ENCODE measurements at places on chromosomes 12 and 14.

- DNase-seq = no peak
These were observed 80.9 kb downstream of the RPS6KA5 start for GRCh38 chr14:90979515-90979914.

DNA sequence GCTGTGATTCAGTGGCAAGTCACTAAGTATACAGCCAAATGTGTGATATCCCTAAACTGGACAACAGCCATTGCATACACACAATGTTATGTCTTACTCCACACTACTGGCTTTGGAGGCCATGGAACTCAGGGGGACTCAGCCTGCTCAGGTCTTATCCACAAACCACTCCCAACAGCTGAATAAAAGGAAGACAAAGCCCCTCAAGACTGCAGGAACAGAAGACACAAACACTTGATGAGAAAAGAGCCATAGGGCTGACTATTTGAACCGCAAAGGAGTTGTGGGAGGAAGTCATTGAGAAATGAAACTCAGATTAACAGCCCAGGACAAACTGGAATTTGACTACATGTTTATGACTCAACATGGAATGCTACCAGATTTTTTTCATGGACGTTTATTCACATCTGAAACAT, 40.9 kb downstream of the PTGER2 start:
- no peak for DNase-seq

DNA sequence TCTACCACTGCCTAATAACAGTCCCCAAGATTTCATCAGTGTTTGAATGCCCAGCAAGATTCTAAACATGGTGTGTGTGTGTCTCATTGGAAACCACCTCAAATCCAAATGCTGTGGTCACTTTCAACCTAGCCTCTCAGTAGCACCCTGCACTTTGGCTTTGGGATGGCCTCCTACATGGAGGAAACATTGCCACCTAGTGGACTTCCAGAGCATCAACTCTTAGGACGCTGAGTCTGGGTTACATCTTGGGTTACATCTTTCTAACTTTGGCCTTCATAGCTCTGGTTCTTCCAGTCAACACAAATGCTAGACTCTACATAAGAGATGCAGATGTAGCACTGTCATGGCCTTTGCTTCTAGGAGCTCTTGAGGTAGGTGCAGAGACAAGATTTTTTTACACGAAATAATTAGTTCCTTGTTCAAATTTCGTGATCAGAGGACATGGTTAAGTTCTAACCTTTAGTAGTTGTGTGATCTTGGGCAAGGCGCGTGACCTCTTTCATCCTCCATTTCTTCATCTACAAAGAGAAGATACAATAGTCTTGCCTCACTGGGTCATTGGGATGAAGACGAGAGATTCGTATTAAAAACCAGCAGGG, 113.5 kb upstream of the VASH1 start:
- DNase-seq = peak; percentile 5

GRCh38 chr14:85175556-85175955, 354.4 kb upstream of the FLRT2 start:
- DNase-seq = no peak

DNA sequence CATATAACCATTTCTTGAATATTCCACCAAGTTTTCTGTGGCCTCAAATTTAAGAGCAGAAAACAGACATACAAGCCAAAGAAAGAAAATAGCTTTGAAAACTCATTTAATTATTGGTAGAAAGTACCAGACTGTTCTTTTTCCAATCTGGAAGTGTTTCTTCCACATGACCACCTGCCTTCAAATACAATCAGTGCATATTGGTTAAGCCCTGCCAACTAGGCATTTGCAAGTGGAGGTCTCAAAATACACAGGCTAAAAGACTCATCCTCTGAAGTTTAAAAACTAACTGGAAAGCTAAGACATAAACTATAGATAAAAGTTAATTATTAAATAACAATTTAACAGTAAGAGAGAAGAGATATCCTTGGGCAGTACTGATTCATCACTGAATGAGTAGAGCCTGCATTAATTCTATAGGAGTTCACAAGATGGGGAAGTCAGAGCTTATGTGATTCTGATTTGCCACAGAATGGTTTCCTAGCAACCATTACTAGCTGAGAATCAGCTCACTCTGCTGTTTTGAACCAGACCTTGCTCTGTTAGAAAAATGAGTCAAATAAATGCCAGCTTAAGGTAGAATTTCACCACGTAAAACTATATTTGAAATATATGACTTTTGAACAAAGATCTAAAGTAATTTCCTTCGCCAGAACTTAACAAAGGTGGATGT, 433.8 kb downstream of the FUT8 start:
- DNase-seq = no peak

GRCh38 chr12:81953541-81953940, 194.4 kb upstream of the PPFIA2 start:
- no peak for DNase-seq

DNA sequence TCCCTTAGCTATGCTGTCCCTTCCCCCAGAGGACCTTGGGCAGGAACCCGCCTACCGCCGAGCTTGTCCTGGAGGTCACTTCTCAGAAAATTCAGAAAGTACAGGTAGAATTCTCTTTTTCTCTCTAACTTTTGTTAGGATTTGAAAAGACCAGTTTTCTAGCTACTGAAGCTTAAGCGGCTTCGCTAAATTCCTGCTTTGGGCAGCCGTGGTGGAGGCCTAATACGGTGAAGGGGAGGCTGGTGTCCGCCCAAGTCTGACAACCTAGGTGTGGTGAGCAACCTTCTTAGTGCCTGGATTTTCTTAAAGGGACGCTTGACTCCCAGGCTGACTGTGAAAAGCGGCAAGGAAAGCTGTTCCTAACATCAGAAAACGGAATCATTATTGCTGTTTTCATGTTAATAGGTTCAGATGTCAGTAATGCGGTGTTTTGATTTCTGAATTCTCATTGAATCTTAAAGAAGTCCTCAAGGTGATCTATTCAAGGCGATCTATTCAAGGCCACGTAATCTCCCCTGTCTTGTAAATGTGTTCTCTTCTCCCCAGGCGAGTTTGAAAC, 835 bp downstream of the FGD4 start:
- DNase-seq = no peak

DNA sequence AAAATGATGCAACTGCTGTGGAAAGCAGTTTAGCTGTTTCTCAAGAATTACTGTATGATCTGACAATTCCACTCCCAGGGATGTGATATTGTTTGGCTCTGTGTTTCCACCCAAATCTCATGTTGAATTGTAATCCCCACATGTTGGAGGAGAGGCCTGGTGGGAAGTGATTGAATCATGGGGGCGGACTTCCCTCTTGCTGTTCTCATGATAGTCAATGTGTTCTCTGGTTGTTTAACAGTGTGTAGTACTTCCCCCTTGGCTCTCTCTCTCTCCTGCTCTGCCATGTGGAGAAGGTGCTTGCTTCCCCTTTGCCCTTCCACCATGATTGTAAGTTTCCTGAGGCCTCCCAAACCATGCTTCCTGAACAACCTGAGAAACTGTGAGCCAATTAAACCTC, 93.4 kb upstream of the CPM start:
- DNase-seq = no peak

DNA sequence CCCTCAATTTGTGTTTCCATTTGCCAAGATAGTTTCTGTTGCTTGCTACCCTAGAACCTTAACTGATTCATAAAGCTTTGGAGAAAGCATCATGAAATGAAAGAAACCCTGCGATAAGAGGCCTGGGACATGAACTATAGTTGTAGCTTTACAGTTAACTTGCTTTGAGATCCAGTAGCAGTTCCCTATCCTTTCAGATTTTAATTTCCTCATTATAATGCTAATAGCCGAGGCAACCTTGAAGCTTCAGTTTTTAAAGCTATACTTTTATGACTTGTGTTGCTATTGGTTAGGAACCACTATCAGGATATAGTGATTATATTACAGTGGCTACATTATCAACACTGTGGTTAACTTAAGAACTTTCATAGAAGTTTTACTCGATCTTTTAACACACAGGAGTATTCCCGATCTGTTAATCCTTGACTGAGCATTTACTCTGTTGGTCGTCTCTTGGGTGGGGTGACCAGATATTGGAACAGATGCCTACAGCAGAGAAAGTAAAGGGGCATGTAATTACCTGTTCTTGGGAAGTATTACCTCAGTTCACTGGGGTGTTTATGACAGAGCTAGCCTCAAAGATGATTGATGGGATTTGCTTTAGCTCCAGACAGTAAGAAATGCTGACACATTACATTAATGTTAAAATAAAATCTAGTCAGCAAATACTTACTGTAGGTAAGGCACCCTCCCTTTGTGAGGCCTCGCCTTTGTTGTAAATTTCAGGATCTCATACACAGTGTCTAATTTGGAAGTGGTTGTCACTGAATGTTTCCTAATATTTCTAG, 86.2 kb upstream of the CSRP2 start:
- DNase-seq = no peak

DNA sequence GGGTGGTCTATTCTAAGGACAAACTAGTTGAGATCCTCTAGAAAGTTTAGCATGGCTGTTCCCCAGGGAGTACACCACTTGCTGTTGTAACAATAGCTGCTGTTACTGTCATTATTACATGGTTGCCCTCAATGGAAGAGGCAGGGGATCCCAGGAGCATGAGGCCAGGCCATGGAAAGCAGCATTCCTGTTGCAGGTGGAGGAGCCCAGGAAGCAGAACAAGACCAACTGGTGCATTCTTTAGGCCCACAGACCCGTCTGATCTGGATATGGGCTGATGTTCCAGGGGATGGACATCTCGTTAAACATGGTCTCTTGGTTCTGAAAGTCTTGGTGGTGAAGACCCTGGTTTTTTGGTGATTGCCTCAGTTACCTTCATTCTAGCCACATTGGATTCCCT, 109.2 kb upstream of the WSCD2 start:
- DNase-seq = no peak

DNA sequence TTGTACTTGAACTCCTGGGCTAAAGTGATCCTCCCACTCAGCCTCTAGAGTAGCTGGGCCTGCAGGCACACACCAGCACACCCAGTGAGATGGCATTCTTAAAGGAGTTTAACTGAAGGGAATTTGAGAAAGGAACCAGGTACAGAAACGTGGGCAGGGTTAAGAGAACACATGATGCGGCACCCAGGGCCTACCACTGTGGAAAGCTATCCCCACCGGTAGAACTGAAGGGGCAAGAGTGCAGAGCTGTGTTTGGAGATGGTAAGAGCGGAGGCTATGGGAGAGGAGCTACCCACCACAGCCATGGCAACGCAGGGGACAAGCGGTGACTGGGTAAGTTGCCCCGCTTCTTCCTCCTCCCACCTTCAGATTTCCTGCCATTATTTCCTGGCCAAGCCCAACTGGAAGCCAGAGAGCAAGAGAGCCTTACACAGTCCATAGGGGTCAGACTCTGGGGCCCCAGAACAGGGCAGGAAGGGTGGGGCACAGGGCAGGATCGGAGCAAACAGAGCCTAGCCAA, 46.5 kb downstream of the SOCS2 start:
- no peak for DNase-seq

DNA sequence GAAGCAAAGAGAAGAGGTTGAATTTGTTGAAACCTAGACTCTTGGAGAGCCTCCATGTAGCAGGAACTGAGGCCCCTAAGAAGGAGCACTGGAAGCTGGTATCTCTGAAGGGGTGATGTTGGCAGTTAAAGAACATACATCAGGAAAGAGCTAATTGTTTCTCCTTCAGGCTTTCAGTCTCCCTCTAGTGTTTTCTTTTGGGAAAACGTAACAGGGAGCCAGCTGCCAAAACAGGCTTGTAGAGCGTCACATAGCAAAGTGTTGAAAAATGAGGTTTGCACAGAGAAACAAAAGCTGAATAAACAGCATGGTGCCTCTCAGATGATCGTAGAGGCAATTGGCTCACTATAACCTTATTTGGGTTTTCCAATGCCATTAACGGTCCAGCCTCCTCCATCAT, 46.9 kb upstream of the CAND1 start:
- DNase-seq = no peak

GRCh38 chr14:80387563-80387981, 176.3 kb upstream of the DIO2 start:
- no peak for DNase-seq

DNA sequence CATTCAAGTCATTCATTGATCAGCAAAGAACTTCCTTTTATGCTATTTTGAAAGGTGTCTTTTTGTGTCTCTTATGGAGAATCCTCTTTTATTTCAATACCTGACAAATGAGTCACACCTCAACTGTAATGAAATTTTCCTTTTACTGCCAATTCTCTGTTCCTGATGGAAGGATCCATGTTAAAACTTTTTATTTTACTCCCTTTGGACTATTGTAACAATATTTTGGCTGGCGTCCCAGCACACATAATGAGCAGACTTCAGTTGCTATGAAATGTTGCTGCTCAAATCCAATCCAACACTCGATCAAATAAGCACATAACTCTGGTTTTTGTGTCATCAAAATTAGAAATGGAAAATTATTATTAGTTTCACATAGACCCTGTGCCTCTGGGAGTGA, 21.9 kb upstream of the SLC15A5 start:
- no peak for DNase-seq

DNA sequence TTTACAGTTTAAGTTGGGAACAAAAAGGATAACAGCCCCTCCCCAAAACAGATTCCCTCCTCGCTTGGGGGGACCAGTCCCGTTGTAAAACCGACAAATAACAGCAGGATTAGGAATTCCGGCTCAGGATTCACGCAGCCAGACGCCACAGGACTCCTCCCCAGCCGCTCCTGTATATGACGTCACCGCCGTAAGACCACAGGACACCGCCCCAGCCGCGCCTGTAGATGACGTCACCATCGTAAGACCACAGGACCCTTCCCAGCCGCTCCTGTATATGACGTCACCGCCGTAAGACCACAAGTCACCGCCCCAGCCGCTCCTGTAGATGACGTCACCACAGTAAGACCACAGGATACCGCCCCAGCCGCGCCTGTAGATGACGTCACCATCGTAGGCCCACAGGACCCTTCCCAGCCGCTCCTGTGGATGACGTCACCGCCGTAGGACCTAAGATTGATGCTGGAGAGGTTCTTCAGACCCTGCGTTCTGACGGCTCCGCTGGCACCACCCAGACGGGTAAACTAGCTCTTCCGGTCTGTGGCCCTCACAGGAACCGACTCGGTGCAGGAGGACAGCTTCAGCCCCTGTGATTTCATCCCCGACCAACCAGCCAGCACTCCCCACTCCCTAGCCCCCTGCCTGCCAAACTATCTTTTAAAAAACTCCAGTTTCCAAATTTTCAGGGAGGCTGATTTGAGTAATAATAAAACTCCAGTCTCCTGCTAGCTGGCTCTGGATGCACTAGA, 43.9 kb upstream of the FBRSL1 start:
- peak; percentile 65 for DNase-seq

DNA sequence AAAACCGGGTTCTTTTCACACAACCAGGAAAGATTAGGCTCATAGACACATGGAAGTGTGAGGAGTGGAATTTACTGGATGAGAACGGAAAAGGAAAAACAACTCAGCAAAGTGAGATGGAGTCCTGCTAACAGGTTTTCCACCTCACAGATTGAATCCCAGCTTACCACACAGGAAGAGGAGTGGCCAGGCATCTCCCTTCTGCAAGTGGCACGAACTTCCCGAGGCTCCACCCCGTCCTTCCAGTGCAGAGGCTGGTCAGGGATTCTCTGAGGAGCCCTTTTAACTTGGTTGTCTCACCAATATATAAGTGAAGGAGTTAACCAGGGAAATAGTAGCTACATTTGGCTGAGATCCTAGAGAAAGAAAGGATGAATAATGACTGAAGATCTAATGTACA, 102.8 kb downstream of the SCAF11 start:
- DNase-seq = no peak

Measured in stimulated activated naive CD8-positive, alpha-beta T cell treated with anti-CD3 and anti-CD28 coated beads, Interleukin-15, Interleukin-2, amounts not matched to agents 100 U/mL and 50 U/mL, for 24 hours (primary cell).